Cortex of kidney (tissue), 1 donor: ENCODE measurements at places on chromosomes 6 and 20.

- DNase-seq = no peak
These were observed 38.4 kb downstream of the VEGFA start for GRCh38 chr6:43808412-43808811.

DNA sequence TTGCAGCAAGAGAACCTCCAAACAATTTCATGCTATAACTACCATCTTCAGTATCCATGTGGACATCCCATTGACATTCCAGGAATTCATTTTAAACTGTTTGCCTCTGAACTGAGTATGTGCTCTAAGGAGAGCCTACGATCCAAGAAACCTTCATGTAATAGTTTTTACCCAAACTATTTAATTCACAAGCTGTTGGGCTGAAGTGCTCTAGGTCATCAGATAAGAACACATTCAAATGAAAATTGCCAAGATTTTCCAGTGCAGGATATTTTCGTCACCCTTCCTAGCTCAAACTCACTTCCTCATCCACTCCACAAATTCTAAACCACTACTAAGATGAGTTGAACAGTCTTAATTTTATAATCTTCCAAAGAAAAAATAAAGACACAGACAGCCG is 12.8 kb downstream of the RSPO3 start:
- DNase-seq = no peak

DNA sequence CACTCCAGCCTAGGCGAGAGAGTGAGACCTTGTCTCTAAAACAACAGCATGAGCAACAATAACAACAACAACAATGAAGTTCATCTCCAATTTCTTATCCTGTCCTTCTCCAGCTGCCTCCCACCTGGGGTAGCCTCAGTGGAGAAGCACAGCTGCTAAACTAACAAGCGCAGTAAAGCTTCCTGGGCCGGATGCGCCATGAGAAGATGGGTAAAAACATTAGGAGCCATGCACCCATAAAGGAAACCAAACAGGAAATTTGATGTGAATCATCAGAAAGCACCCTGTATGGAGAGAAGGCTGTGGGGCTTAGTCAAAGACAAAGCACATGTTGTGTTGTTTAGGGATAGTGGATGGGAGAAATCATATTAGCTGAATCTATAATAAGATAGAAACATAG is 61.1 kb upstream of the CCN6 start:
- no peak for DNase-seq

DNA sequence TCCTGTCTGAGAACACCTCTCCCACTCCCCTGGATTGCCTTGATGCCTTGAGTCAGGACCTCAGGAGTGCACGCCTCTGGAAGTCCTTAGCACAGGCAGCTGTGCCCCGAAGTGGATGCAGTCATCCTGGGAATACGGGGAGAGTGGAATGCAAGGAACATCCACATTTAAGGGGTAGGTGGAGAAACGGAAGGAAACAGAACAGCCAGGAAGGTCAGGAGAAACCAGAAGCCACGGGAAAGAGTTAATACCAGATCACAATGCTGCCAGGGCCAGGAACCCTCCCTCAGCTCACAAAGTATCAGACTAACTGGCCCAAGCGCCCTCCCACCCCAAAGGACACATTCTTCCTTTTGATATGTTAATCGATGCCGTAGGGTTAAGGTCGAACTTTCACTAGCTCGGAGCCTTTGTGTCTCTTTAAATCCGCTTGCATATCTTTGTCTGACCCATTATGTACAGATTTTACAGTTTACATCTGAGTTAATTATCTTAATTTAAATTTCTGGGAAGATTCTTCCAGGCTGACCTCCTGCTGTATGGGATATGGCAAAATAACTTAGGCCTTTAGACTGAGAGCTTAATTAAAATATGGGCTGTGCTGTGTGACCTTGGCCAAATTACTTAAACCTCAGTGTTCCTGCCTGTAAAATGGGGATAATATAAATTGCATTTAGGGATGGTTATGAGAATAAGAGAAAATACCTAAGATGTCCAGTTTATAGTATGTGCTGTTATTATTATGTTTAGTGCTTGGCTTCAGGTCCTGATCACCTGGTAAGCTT is 24.0 kb upstream of the CCND3 start:
- DNase-seq = no peak

DNA sequence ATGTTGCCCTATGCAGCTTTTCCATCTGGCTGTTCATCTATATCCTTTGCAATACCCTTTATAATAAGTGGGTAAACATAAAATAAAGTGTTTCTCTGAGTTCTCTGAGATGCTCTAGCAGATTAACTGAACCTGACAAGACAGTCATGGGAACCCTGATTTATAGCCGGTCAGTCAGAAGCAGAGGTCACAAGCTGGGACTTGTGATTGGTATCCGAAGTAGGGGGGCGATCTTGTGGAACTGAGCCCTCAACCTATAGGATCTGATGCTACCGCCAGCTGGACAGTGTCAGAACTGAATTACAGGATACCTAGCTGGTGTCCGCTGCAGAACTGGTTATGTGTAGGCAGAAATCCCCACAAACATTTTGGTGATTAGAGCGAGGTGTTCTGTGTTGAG is 39.0 kb downstream of the SLC17A5 start:
- DNase-seq = no peak

- DNase-seq = no peak
These were observed 99.8 kb upstream of the PTPN1 start for GRCh38 chr20:50410343-50410742.

- DNase-seq = no peak
These were observed 75.2 kb upstream of the ADTRP start for GRCh38 chr6:11853678-11854407.

GRCh38 chr6:89298680-89299465 is 16.2 kb downstream of the GABRR2 start:
- no peak for DNase-seq

DNA sequence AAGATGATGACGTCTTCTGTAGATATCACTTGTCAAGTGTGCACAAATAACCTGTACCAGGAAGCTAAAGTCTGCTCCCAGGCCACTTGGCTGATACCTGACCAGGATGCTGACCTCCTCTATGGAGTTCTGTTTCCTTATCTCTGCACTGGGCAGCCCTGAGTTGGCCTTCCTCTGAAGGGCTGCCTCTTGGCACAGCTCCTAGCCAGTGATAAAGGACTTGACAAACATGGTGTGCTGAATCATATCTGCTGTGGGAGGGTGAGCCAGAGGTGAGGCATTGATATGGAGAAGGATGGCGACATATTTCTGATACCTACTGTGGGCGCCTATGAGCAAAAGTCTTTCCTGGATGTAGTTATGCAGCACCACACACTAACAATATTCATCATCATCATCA is 32.8 kb upstream of the FOXA2 start:
- DNase-seq = no peak

DNA sequence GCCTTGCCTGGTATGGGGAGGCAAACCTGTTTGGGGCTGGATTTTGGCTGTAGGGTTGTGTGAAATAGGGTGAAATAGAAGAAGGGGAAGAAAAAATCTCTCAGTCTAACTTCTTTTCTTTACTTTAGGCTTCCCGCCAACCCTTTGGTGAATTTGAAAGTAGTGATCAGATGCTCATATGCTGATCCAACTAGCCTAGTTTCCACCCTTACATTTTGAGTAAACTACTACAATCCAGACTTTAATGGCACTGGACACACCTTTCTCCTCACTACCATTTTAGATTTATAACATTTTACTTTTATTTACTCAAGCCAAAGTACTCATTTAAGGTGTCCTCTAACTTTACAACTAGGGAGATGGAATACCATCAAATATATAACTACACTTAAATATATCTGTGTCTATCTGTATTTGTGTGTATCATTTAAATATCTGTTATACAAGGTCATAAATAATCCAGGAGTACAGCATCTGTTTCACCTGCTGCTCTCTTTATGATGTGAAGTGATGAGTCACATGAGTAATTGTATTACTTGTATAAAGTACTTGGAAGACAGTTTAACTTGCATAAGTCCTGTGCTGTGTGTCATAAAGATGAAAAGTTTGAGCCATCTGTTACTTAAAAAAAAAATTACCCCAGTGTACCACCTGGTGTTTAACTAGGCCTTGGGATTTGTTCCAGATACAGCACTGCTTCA is 172.1 kb downstream of the CDKAL1 start:
- no peak for DNase-seq

DNA sequence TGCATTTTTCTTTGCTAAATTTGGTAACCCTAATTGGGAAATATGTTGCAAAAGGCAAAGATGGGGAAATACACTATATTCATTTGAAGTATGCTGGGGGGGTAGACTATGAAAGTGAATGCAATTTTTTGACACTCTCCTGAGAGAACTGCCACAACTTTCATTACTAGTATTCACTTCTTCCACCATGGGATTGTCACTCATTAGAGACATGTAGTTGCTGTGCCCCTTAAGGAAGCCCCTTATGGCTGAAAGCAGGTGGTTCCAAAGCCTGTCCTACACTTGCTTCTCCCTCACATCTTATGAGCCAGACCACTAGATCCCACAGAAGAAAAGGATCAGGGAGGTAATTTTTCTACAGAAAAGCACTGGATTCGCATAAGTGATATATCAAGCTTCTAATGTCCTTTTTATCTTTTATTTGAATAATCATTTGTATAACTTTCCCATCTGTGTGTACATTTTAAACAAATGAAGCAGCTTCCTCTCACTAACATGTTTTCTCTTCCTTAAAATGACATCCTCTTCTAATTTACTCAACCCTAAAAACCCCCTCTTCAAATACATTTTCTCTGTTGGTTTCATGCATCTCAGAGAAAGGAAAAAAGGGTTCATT is 83.8 kb downstream of the GCLC start:
- no peak for DNase-seq

DNA sequence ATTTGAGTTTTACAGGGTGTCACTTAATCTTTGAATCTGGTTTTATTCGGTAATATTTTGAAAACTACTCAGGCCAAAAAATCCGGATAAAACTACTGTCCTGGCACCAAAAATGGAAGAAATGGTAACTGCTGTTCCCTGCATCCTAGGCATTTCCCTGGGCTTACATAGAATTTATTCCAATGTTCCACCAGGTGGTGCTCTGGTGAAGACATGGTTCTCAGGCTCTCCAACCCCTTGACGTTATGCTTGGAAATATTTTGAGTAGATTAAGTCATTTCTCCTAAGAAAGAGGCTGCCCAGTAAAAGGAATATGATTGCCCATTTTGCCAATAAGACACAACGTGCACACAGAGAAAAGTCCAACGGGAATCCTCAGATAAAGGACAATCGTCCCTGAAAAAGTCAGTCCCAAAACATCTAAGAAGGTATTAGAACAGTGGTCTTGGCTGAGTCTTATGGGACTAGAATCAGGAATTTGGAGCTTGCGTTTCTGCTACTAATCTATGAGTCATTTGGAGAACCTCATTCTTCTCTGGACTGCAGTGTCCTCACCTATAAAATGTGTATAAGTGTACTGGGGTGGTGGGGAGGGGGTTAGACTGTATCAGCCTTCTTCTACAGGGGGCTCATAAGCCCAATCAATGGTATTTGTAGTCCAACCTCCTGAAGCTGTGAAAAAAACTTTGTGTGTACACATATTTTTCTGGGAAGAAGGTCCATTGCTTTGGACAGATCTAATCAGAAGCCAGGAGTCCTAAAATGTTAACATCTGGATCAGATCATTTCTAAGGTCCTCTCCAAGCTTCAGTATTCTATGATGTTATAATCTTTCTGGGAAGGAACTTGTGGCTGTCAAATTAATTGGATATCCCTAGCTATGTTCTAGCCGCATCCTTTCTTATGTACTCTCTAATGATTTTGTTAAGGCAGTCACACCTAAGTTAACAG is 131.0 kb upstream of the BMP2 start:
- DNase-seq = no peak

GRCh38 chr6:130129762-130130246 is 92.9 kb downstream of the SAMD3 start:
- no peak for DNase-seq

DNA sequence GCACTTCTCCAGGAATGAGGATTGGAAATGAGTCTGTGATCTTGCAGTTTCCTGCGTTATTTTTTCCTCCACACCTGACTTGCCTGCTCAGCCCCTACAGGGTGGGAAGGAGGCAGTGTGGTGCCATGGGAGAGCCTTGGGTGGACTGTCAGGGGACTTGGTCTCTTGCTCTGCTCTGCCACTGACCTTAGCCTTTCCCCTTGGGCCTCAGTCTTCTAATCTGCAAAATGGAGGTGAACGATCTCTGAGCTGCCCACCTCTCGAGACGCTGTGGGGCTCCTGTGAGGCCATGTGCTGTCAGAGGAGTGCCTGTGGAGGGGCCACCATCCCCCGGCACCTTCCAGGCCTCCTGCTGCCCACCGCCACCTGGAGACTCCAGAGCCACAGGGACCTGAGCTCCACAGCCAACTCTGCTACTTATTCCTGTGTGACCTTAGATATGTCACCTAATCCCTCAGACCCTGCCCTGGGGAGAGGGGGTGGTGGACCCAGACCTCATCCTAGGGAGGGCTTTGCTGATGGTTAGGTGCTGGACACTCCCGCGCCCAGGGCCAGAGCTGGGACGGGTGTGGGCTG is 45.8 kb upstream of the MLN start:
- DNase-seq = no peak

DNA sequence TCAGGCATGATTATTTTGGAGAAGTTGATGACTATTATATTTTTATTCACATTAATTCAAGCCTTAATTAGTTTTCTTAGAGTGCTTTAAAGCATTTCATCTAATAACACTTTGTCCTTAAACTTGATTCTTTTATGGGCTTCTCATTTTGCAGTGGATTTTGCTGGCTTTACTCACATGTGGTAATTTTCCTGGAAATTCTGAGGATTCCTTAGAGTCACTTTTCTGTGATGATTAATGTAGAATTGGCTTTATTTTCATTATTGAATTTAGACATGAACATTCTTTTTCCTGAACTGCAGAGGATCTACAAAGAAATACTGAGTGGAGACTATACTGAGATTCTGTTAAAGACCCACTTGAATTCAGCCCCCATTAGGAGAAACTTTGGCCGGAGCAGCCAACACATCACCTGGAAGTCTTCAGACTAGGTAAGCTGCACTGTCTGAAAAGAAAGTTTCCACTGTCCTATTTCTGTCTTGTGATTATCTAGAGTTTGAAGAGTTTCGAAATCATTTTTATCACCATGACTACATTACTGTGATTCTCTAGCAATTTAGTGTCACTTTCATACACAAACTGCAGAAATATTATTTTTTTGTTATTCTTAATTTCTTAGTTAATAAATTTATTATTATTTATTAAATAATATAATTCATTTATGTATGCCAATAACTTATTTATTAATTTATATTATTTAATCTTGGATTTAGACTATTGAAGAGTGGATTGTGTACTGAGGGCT is 1.9 kb downstream of the RFPL4B start:
- no peak for DNase-seq

DNA sequence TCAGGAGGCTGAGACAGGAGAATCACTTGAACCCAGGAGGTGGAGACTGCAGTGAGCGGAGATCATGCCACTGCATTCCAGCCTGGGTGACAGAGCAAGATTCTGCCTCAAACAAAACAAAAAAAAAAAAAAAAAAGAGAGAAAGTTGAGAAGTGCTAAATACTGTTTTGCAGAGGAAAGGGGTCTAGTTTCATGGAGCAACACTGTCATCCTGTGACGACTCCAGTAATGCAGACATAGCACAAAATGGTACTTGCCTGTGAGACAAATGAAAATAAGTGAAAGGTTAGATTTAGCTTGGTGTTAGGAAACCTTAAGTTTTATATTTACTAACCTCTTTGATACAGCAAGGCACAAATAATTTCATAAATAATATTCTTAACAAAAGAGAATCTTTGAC is 29.7 kb downstream of the CEP162 start:
- DNase-seq = no peak

GRCh38 chr20:64189530-64189966 is 25.3 kb downstream of the MYT1 start:
- no peak for DNase-seq
